Esophagus muscularis mucosa (tissue), 4 donors: ENCODE measurements at places on chromosomes 3 and 15. TPM values are rescaled to one million over a fixed set of nuclear protein-coding genes. Genes with fewer than 3 reads are reported as not detected.

GRCh38 chr3:196639483-196640296, at the start of gene NRROS:
TSS of gene NRROS (plus strand) at chr3:196639694. CDS start at chr3:196654540, 14,846 bp downstream.
- H3K36me3 ChIP-seq = no peaks in the 10 kb centered on the region
- no peaks in the 10 kb centered on the region for H3K27me3 ChIP-seq
- DNase-seq = no peak

- no peak overlapping the region for H3K27ac ChIP-seq
- no peaks in the 10 kb centered on the region for H3K27me3 ChIP-seq
- H3K4me1 ChIP-seq = no peaks in the 10 kb centered on the region
- H3K4me3 ChIP-seq = no peak overlapping the region
- no peaks in the 10 kb centered on the region for H3K36me3 ChIP-seq
Observed at GRCh38 chr3:86245360-86245759, 745.6 kb downstream of the VGLL3 start.

DNA sequence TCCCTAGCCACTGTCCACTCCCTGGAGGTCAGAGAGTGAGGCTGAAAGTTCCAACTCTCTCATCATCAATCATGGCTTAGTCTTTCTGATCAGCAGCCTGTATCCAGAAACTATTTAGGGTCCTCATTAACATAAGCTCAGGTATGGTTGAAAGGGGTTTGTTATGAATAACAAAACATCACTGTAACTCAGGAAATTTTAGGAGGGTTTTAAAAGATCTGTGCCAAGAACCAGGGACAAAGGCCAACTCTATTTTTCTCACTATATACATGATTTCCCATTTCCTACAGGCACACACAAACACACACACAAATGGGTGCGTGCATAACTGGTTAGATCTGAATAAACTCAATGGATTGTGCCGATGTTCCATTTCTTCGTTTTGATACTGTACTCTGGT, 23.6 kb downstream of the STOML1 start:
- no peak overlapping the region for H3K4me3 ChIP-seq
- no peak for DNase-seq
- no peak overlapping the region for H3K27ac ChIP-seq
- H3K4me1 ChIP-seq = peaks cover 22% of the 10 kb centered on the region
- no peaks in the 10 kb centered on the region for H3K36me3 ChIP-seq
- H3K27me3 ChIP-seq = no peaks in the 10 kb centered on the region

GRCh38 chr3:156617145-156617544, 57.2 kb upstream of the TIPARP start:
- no peak overlapping the region for H3K4me3 ChIP-seq
- no peaks in the 10 kb centered on the region for H3K4me1 ChIP-seq
- DNase-seq = no peak
- no peaks in the 10 kb centered on the region for H3K36me3 ChIP-seq
- no peaks in the 10 kb centered on the region for H3K27me3 ChIP-seq
- H3K27ac ChIP-seq = no peak overlapping the region

DNA sequence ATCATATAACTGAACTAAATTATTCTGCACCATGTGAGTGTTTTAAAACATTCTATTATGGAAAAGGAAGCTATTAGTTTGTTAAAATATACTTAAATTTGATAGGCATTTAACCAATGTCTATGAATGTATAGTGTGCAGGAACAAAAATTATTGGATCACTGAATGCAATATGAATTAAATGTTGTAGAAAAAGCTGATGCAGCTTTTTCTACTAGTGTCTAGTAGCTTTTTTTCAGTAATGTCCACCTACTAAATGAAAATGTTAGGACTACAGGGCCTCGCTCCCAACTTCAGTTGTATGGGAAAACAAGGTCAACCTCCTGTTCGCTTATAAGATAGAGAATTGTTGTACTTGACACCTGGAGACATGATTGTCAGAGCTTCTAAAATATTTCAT, 335.0 kb downstream of the MECOM start:
- H3K36me3 ChIP-seq = no peaks in the 10 kb centered on the region
- no peaks in the 10 kb centered on the region for H3K27me3 ChIP-seq
- H3K4me1 ChIP-seq = peaks cover 28% of the 10 kb centered on the region

DNA sequence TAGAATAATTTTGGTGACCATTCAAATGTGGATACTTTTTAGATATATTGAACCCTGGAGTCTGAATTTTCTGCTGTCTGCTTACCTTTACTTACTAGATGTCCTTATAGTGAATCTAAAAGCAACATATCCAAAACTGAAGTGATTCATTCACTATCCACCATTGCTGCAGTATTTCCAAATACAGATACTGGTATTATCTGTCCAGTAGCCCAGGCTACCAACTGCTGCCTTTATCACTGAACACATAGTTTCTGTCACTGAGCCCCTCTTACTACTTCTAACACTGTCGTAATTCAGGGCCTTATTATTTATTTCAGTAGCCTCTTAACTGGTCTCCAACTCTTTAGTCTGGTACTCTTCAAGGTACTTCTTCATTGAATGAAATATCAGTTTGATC, 49.2 kb downstream of the SLMAP start:
- H3K36me3 ChIP-seq = no peaks in the 10 kb centered on the region
- no peak overlapping the region for H3K27ac ChIP-seq
- peaks cover 52% of the 10 kb centered on the region for H3K4me1 ChIP-seq
- no peak overlapping the region for H3K4me3 ChIP-seq

DNA sequence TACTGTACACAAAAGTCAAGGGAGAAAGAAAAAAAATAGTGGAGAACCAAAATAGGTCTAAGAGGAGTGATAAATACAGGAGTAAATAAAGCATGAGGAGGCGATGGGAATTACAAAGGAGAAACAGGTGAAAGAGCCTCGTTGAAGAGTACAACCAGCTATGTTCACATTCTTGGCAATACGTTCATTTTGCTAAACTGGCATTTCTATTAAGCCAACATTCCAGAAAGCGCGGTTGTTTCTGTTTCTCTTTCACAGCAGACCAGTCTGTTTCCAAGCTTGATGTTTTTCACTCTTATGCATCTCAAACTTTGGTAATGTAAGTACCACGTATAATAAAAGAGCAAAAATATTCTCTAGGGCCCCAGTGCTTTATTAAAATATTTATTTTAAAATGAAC, 74.5 kb downstream of the NSUN3 start:
- DNase-seq = no peak
- H3K4me1 ChIP-seq = no peaks in the 10 kb centered on the region
- H3K27ac ChIP-seq = no peak overlapping the region
- no peaks in the 10 kb centered on the region for H3K36me3 ChIP-seq
- H3K27me3 ChIP-seq = no peaks in the 10 kb centered on the region
- peak overlapping the region; percentile 17 for H3K4me3 ChIP-seq

DNA sequence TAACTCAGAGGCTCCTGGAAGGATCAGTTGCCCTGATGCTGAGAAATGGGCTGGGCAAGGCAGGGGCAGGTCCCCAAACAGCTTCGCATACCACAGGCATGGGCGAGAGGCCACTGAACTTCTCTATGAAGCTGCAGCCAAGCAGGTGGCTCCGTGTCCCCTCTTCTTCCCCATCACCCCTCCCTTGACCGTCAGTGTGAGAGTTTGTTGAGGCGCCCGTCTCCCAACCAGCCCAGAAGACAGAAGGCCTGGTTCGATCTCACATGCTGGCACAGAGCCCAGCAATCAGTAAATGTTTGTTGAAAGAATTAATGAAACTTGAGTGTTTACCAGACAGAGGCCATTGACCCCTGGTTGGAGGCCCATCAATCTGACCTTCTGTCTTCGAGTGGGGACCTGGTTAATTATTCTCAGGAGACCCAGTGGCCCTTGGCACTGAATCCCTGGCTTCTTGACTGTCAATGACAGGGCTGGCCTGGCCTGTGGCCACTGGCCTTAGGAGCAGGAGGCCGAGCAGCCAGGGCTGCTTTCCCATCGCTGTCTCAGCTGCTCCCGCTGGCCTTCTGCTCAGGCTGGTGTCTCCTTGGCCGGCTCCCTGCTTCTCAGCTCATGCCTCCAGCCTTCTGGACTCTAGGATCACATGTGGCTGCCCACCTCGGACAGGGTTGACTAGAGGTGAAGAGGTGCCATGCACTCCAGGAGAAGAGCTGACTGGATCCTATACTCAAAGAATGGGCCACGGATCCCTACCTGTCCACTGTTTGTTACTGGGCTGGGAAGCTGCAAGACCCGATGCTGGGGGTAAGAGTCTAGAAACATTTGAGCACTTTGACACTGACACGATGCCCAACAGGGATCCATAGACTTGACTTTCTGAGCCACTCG, 113.4 kb downstream of the ASB7 start:
- no peak overlapping the region for H3K4me3 ChIP-seq
- no peaks in the 10 kb centered on the region for H3K27me3 ChIP-seq
- no peak for DNase-seq
- H3K36me3 ChIP-seq = no peaks in the 10 kb centered on the region

GRCh38 chr15:42171122-42171521, 14.7 kb upstream of the PLA2G4F start:
- H3K27me3 ChIP-seq = no peaks in the 10 kb centered on the region
- DNase-seq = no peak
- H3K4me3 ChIP-seq = no peak overlapping the region
- no peak overlapping the region for H3K27ac ChIP-seq
- no peaks in the 10 kb centered on the region for H3K4me1 ChIP-seq

DNA sequence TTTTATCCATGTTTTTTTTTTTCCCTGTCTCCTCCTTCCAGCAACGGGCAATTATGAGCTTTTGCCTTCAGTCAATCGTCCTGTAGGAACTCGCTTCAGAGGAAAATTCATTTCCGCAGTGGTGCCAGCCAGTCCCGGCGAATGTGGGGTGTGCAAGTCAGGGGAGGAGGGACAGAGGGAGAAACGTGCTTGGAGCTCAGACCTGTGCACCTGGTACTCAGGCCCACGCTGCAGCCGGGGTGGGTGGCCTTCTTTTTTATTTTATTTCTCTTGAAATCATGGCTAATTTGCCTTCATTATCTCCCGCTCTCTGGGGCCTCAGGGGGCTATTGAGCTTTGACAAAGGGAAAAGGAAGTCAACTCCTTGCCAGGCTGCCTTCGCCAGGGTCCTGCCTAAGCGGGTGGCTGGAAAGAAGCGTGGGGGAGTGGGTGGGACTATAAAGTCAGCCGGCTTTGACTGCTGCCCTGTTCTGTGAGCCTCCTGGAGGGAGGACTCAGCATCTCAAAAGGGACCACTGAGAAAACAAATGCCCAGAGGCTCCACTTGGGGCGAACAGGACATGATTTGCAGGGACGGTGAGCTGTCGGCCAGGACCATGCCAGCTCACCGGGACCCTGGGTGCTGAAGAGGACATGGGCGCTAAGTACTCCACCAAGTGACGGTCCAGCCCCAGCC, 5.5 kb downstream of the GRIP2 start:
- no peak overlapping the region for H3K4me3 ChIP-seq
- no peaks in the 10 kb centered on the region for H3K36me3 ChIP-seq

- H3K27me3 ChIP-seq = no peaks in the 10 kb centered on the region
- H3K4me3 ChIP-seq = peak overlapping the region; percentile 68
- H3K27ac ChIP-seq = peak overlapping the region; percentile 72
- H3K4me1 ChIP-seq = peaks cover 24% of the 10 kb centered on the region
- no peaks in the 10 kb centered on the region for H3K36me3 ChIP-seq
Observed at GRCh38 chr3:16173283-16174025, 1.0 kb upstream of the GALNT15 start.

DNA sequence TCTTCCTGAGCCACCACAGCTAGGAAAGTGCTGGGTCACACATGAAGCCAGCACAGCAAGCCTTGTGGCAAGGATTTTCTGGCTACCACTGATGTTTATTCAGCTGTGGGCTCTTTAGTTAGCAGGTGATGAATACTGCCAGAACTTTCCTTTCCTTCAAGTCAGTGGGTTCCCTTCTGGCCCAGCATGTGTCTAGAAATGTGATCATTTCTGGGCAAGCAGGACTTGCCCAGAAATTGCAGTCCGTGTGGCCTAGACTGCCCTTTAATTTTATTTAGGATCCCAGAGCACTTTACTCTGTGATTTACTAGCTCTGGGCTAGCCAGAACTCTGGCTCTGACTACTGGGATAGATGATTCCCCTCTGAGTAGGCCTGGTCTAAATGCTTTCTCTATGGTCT, 397.5 kb downstream of the ZIC4 start:
- no peaks in the 10 kb centered on the region for H3K27me3 ChIP-seq
- H3K4me1 ChIP-seq = no peaks in the 10 kb centered on the region
- DNase-seq = no peak
- no peak overlapping the region for H3K27ac ChIP-seq
- H3K36me3 ChIP-seq = no peaks in the 10 kb centered on the region
- H3K4me3 ChIP-seq = no peak overlapping the region

- H3K4me1 ChIP-seq = no peaks in the 10 kb centered on the region
- H3K27me3 ChIP-seq = no peaks in the 10 kb centered on the region
Observed at GRCh38 chr3:116848248-116848829, 138.8 kb downstream of the TUSC7 start.

DNA sequence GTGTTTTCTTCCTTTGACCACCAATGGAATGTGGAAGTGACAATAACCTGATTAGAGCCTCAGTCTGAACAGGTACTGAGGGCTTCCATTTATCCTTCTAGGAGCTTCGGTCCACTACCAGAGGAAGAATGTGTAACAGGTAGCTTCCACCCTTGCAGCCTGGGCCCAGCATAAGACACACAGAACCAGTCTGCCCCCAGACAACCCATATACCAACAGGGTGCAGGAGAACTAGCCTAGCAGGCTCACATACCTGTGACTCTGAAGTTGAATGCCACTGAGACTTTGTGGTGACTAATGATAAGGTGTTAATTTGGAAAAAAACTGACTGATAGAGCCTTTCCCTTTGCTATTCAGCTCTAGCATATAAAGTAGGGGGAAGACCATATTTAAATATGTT, 166.2 kb downstream of the NEK10 start:
- H3K4me1 ChIP-seq = no peaks in the 10 kb centered on the region
- H3K36me3 ChIP-seq = no peaks in the 10 kb centered on the region
- no peak overlapping the region for H3K27ac ChIP-seq
- no peaks in the 10 kb centered on the region for H3K27me3 ChIP-seq

DNA sequence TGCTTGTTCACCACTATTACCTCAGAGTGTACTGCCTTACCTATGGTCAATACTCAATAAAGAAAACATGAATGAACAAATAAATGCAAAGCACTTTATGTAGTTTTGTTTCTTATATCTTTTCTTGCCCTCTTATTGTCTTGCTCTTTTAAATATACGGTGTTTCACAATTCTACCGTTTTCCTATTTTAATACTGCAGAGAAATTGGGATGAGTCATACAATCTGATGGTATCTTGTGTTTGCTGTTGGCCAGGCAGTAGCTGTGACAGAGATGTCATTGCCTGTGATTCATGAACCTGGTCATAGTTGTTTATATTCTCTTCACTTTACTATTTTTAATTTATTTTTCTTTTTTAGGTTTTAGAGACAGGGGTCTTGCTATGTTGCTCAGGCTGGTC, 48.3 kb downstream of the SERP1 start:
- H3K4me1 ChIP-seq = no peaks in the 10 kb centered on the region
- H3K27ac ChIP-seq = no peak overlapping the region
- no peaks in the 10 kb centered on the region for H3K27me3 ChIP-seq
- no peaks in the 10 kb centered on the region for H3K36me3 ChIP-seq
- no peak overlapping the region for H3K4me3 ChIP-seq
- DNase-seq = no peak

The SRGAP3 gene
- total RNA-seq = 2.5 TPM

The CSTA gene
- total RNA-seq = 3.5 TPM

The PIK3CB gene
- 34.9 TPM for total RNA-seq

The COLQ gene
- 1.7 TPM for total RNA-seq

The SNURF gene
- 8.3 TPM for total RNA-seq

The SPTBN5 gene
- total RNA-seq = 0.17 TPM

The CFAP100 gene
- not detected for total RNA-seq

The RYR3 gene
- 7.2 TPM for total RNA-seq

The STXBP5L gene
- 0.99 TPM for total RNA-seq

The GPR149 gene
- not detected for total RNA-seq

The CCDC39 gene
- not detected for total RNA-seq

The PP2D1 gene
- total RNA-seq = not detected

The ABCC5 gene
- total RNA-seq = 9.8 TPM

The MINAR1 gene
- total RNA-seq = 0.42 TPM

The MAP1A gene
- 30.0 TPM for total RNA-seq
